ENCODE measurements at places on chromosomes 2 and 18.

- no peak for DNase-seq
Measured at GRCh38 chr2:240429872-240430491, 5.5 kb upstream of the GPC1 start.

DNA sequence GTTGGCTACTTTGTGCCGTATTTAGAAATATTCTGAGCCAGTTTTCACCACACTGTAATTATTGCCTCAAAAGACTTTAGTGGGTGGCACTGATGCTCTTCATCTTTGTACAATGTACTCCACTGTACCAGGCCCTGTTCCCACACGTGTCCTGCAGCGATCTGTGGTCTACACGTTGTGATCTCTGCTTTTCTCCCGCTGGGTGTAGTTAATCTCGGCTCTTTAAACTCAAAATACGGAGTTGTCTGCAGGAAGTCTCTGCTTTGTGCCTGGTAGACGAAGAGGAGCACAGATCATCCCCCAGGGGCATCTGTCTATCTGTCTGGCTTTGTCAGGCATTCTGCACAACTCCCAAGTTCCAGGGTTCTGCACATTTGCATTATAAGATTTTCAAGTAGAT is 12.1 kb upstream of the GREB1 start:
- DNase-seq: no peak

DNA sequence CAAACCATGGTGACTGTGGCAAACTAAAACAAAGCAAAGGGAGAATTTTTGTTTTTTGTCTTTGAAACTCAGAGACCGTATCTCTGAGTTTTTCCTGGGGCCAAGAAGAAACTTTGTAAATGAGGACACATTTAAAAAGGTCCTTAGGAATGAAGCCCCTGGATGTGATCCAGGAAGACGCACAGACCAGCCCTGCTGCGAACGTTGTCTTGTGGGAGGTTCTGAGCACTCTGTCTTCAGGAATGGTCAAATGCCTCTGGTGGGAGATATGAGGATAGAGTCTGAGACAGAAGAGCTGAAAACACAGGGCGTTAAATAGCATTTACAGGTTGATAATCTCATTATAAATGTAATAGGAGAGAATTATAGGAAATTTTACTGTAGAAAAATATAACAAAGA is 893.5 kb upstream of the KLHL29 start:
- no peak for DNase-seq

DNA sequence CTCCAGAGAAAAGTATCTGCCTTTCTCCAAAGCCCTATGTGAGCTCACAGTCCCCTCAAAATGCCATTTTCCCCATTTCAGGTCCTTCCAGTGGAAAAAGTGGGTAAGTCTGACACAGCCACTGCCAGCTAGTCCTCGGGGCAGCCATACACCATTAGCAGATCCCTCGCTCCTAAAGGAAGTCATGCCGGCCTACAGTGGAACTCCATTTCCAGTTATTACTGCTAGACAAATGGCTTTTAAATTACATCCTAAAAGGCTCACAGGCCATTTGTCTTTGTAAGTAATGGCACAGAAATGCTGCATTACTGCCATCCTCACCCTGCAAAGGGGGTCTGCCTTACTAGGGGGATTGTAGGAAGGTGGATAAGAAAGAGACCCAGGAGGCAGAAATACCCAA is 259.4 kb upstream of the SIX2 start:
- no peak for DNase-seq

DNA sequence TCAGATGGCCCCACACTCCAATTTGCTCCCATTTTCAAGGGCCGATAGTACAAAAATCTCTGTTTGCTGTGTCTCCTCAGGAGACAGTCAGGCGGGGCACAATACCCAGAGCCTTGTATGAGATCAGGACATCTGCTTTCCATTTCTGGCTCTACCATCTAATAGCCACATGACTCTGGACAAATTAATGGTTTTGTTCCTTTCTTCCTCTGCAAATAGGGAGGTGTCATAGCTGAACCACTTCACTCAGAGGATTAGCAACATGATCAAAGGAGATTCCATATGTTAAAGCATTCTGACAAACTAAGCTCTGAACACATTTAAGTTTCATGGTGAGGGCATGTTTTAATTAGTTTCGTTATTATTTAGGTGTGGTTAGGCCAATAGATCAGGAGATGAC is 602.1 kb upstream of the SYT4 start:
- no peak for DNase-seq

GRCh38 chr2:68464651-68465050 is 2.4 kb downstream of the FBXO48 start:
- no peak for DNase-seq

GRCh38 chr2:97728091-97728731 is 14.8 kb downstream of the ZAP70 start:
- no peak for DNase-seq

- no peak for DNase-seq
Measured at GRCh38 chr18:66749481-66750035, 145.7 kb upstream of the CDH19 start.

DNA sequence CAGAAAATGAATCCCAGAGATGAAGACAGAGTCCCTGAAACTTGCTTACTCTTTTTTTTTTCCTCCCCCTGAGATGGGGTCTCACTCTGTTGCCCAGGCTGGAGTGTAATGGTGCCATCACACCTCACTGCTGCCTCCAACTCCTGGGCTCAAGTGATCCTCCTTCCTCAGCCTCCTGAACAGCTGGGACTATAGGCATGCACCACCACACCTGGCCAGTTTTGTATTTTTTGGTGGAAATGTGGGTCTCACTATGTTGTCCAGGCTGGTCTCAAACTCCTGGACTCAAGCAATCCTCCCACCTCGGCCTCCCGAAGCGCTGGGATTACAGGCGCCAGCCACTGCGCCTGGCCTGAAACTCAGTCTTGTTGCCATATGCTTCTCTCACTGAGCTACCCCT is 27.8 kb downstream of the IGFBP2 start:
- no peak for DNase-seq

DNA sequence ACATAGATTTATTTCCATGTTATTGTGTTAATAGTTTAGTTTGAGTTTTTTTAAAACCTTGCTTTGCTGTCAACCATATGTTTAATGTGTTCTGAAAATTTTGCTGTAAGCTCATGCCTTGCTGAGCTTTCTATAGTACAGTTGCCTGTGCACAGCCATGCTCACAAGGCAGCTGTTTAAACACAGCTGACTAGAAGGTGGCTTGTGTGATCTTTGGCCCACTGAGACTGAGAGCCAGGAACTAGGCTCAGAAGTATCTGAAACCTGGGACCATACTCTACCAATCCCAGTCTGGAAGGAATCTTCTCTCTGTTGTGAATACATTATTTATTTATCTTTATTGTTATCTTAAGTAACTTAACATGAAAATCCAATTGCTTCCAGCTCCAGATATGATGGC is 350.5 kb downstream of the KIAA1328 start:
- no peak for DNase-seq

DNA sequence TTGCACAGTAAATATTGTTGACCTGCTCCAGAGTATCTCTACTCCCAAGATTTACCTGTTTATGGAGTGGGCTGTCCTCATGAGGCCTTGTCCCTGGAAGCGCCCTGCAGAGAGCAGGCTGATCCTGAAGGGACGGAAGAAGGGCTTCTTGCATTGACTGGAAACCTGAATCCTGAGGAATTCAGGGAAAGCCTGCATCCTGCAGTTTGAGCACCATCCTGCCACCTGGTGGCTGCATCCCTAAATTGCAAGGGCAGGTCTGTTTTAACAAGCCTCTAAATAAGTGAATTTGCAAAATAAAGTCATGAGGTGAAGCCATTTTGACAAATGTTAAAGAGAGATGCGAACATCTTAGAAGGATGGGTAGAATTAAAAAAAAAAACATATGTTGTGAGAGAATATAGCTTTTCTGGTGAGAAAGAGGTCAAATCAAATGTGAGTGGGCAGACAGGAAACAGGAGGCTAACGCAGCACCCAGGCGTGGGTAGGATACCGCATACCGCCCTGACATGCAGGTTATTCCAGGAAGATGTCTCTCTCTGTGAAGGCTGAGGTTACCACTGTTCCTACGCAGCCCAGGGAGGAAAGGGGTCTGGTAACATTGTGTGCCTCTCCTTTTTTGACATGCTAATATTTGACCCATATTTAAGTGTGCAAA is 754.9 kb downstream of the RNF144A start:
- peak; percentile 64 for DNase-seq

DNA sequence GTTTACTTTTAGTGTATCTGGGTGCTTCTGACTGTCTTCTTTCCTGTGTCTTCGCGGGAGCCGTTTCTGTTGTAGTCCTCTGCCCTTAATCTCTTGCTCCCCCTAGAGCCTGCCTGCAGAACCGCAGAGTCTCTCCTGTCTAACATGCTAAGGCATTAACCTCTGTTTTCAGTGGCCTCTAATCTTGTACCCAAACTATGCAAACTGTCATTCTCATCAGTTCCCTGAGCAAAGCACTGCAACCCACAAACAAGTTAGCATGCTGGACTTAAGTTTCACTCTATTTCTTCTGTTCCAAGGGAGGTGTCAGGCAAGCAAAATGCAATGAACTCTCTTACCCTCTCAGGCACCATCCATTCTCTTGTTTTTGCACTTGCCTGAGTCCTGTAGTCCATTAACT is 138.4 kb downstream of the OTX1 start:
- no peak for DNase-seq

- DNase-seq: no peak
Measured at GRCh38 chr2:150617351-150617978, 130.0 kb upstream of the RND3 start.

GRCh38 chr18:10085416-10085815 is 171.6 kb downstream of the VAPA start:
- DNase-seq: no peak
